ENCODE measurements at places on chromosomes 7 and 10.

DNA sequence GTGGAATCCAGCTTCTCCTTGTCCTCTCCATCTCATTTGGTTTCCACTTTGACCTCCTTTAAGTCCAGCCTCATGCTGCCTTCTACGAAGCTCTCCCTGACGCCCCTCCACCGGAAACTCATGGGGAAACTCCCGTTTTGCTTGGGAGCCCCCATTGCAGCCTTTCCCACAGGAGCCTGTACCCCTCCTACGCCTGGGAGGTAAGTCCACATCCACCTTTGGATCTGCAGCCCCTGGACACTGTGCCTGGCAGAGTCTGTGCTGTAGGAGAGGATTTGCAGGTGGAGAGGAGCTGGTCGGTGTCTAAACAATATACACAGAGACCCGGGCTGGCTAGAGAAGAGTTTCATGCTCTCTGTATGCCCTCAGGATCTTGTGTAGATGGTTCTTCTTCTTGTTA lies 296.1 kb downstream of the GLRX3 start:
- DNase-seq, result no peak

DNA sequence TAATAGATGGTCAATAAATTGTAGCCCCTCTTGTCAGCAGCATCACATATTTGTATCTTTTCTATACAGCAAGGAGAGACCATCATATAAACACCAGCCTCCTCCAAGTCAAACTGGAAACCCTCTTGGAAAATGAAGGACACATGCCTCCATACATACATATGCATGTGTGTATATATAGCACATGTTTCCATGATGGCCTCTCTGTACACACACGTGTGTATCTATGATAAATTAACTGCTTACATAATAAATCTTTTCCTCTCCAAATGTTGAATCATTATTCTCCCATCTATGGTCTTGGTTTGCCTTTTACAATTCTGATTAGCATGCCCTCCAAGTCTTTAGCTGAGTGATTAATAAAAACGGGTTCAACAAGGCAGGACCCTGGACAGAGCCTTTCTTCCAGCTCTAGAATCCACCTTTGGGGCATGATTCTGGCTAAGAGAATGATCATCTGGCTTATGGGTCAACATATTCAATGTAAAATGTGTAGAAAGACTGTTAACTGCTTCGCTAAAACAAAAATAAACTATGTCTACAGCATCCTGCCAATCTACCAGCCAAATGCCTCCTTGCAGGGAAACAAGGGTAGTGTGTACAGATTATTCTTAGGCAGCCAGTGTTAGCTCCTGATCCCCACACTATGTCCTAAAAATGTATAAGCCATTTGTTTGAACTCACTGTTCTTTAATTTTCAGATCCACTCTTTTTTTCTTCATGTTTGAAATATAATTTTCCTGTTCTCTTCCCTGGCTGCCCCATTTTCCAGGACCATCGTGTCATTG lies 70.0 kb downstream of the CRTAC1 start:
- DNase-seq, result no peak

DNA sequence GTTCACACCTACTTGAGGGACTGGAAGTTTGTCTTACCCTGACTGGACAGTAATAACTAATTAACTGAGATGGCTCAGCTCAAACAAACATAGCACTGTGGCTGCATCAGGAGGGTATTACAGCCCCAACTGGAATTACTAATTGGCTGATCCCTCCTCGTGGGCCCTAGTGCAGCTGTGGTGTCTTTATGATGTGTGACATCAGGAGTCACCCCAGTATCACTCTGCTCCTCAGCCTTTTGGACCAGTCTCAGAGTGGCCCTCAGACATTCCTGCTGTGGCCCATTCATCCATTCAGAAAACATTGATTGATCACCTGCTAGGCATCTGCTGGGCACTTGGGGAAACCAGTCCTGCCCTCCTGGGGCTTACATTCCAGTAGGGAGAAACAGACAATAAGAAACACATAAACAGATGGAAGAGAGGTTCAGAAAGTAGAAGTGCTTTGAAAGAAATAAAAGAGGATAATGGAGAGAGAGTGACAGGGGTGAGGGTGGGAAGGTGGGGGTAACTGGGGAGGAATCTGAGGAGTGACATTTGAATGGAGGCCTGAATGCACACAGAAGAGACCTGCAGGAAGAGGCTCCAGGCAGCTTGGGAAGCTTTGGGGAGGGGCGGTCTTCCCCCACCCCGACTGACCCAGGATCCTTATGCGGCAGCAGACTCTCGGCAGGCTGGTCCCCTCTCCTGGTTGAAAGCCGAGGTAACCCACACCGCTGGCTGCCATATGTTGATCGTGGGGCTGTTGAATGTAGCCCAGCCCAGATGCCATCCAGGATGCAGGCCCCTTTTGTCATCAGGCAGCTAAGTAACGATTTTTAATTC lies 113.1 kb downstream of the C10orf105 start:
- no peak for DNase-seq

DNA sequence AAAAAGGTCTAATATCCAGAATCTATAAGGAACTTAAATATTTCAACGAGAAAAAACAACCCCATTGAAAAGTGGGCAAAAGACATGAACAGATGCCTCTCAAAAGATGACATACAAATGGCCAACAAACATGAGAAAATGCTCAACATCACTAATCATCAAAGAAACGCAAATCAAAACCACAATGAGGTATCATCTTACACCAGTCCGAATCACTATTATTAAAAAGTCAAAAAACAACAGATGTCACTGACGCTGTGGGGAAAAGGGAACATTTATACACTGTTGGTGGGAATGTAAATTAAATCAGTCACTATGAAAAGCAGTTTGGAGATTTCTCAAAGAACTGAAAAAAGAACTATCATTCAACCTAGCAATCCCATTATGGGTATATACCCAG lies 6.0 kb downstream of the VWDE start:
- DNase-seq, result no peak

GRCh38 chr10:72340510-72341261 lies 14.0 kb downstream of the DNAJB12 start:
- peak; percentile 82 for DNase-seq

GRCh38 chr10:12214763-12215218 lies 18.8 kb downstream of the CDC123 start:
- DNase-seq, result peak; percentile 62

GRCh38 chr7:18541181-18541870 lies 45.8 kb downstream of the HDAC9 start:
- no peak for DNase-seq

GRCh38 chr7:156947120-156947843 lies 2.2 kb upstream of the NOM1 start:
- DNase-seq, result no peak

GRCh38 chr10:129580010-129580409 lies 113.0 kb downstream of the MGMT start:
- DNase-seq, result no peak

- no peak for DNase-seq
Observed at GRCh38 chr7:155922067-155922816, 110.0 kb upstream of the SHH start.

DNA sequence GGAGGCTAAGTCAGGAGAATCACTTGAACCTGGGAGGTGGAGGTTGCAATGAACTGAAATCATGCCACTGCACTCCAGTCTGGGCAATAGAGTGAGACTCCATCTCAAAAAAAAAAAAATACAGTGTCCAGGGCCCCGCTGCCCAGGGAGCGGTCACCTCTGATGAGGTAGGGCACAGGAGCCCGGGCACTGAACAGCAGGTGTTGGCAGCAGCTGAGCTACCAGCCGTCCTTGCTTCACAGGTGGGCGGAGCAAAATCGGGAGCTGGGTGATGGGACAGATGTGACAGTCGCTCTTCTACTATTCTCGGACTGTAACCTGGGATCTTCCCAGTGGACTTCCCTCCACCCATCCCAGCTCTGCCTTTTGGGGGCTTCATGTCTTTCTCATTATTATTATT lies 49.4 kb downstream of the GTF2IRD1 start:
- DNase-seq, result no peak

DNA sequence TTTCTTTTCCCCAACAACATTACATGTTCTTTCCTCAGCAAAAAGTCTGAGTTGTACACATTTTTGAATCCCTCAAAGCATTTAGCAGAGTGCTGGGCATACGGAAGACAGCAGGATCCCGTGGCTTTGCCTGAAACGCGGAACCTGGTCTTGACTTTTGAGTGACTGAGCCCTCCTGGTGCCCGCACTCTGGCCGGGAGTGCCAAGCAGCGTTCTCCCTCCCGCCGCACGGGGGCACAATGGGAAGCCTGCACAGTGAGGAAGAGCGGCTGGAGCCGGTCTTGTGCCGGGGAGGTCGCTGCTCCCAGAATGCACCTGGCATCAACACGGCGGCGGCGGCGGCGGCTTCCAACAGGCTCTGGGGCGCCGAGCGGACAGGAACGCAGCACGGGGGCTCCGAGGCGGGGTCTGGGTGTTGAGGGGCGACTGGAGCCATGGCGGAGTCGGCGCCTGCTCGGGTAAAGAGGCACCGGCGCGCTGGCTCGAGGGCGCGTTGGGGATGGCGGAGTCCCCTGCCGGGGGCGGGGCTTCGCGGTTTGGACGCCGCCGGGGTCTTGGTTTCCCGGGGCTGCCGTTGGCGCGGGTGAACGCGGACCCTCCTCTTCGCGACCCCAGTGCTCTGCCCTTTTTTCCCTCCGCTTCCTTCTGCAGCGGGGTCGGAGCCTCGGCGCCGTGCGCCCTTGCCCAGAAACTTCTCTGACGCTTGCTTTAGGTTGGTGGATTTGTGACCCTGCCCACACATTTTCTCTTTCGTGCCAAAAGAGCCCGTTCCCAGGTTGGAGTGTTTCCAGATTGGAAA lies at the start of gene ZNF212:
ZNF212 (plus strand) TSS at position 307 of the 799 bp plus-strand sequence; CDS start at position 435, 128 bp downstream.
- DNase-seq, result peak; percentile 89

- peak; percentile 46 for DNase-seq
Observed at GRCh38 chr7:26183545-26184280, 16.8 kb downstream of the HNRNPA2B1 start.

GRCh38 chr10:79123547-79123963 lies 54.8 kb downstream of the ZMIZ1 start:
- DNase-seq, result no peak

GRCh38 chr7:24945899-24946298 lies 34.1 kb downstream of the OSBPL3 start:
- DNase-seq, result no peak

DNA sequence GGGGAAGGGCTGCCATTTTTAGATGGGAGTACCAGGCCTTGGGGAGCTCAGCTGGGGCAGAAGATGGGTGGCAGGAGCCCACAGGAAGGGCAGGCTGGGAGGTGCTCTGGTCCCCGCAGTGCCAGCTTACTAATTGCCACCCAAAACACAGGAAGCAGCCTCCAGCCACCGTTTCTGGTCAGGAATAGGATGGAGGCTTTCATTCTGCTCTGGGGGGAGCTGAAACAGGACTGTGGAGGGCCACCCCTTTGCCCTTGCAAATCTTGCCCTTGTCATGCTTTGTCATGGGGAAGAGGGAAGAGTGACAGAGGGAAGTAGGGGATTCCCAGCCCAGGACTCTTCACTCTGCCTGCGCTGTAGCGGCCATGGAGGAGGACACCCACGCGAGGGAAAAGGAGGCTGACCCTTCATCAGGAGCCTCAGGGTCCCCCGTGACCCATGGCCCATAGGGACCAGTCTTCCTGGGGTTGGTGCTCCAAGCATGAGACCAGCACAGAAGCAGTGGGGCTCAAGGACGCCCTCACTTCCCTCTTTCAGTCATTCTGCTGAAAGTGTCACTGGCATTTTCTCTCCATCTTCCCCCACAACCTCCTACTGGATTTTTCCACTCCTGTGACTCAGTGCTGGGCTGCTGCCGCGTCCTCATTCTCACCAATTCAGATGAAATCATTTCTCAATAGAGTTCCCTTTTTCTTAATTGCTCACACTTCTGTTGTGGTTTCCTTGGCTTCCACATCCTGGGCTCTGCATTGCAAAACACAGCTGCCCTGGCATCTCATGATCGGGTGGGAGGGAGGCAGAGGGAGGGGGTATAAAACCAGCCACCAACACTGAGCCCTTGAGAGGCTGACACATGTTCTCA lies 61.9 kb downstream of the MKI67 start:
- DNase-seq, result peak; percentile 72

- DNase-seq, result no peak
Observed at GRCh38 chr7:29612596-29612995, 49.0 kb downstream of the PRR15 start.

GRCh38 chr10:85043207-85043606 lies 714.8 kb downstream of the CCSER2 start:
- DNase-seq, result no peak

- no peak for DNase-seq
Observed at GRCh38 chr10:74746813-74747212, 79.6 kb upstream of the KAT6B start.

DNA sequence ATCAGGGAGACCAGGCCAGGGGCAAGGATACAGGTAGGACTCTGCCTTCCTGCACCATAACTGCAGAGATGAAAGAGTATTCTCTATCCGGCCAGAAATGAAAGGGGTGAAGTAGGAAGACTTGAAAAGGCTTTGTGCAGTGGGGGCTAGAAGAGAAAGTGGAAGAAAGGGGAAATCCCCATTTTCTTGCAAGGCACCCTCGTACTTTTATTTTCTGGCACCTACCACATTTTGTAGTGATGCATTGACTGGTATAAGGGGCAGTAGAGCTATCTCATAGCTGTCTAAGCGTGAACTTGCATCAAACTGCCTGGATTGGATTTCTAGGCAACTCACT lies 752 bp upstream of the CAMK2G start:
- peak; percentile 83 for DNase-seq

DNA sequence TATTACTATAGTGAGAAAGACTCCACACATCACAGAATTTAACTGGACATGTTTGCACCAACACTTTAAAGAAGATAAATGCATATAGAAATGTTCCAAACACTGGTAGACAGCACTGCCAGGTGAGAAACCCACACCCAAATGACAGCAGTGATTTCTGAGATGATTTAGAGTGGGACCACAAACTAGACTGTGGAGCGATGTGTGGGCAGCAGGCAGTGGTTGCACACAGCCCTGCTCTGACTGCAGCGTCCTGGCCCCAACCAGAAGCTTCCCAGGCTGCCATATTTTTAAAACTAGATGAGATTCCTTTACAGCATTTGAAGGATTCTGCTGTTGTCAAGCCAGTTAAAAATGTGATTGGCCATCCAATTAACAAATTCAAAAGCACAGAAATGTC lies 47.7 kb upstream of the COMMD3 start:
- no peak for DNase-seq

DNA sequence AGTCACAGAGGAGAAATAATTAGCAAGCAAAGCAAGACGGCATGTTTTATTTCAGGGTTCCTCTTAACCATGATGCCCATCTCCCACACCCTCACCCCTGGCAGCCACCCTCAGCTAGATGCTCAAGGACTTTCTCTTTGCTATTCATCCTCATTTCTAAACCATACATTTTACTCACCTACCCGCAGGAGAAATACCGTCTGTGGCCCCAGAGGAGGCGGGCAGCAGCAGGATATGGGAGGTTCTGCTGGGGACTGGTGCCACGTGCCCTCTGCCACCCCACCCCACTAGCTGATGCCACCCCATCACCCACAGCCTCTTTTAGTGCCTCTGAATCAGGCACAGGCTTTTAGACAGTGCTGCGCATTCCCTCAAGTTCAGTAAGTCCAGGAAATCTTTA lies 168.7 kb upstream of the ITGB1 start:
- DNase-seq, result peak; percentile 48

GRCh38 chr7:84820481-84820880 lies 366.4 kb downstream of the SEMA3D start:
- DNase-seq, result no peak
